ENCODE measurements at places on chromosomes 7 and 10. TPM values are rescaled to one million over a fixed set of nuclear protein-coding genes. Genes with fewer than 3 reads are reported as not detected.

Gene FAM241B
- total RNA-seq = 0.95 TPM

Gene CNPY1
- total RNA-seq = not detected

Gene LRRC17
- total RNA-seq = 5.8 TPM

- no peak for DNase-seq
- H3K36me3 ChIP-seq = no peaks in the 10 kb centered on the region
- no peak overlapping the region for H3K4me3 ChIP-seq
- H3K27me3 ChIP-seq = no peaks in the 10 kb centered on the region
- H3K27ac ChIP-seq = no peak overlapping the region
- peaks cover 4% of the 10 kb centered on the region for H3K4me1 ChIP-seq
Observed at GRCh38 chr10:77542710-77543259, 94.8 kb downstream of the KCNMA1 start.

DNA sequence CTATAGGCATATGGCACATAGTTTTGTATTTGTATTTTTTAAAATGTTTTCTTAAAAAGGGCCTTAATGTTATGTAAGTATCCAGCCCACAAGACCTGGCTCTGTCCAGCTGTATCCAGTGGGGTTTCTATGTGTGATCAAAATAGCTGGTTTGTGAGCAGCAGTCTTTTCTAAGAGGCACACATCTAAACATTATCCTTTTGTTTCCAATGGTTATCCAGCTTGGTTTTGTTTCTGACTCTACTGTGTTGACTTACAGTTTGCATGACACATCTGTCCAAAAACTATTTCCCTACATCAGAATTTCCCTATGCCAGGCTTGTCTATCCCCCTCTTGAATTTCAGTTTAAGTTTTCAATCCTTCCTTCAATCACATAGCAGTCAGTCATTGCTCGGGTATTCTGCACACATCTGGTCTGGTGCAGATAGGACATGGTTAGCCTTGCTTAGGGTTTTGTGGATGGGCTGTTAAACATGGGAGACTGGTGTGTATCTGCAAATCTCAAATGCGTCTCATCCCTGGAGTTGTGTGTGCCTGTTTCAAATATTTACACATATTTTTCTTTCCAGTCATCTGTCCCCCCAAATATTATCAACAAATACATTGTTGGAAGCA lies 104.2 kb downstream of the SAMD9 start:
- H3K4me1 ChIP-seq = peaks cover 27% of the 10 kb centered on the region
- H3K27me3 ChIP-seq = no peaks in the 10 kb centered on the region
- no peak for DNase-seq
- no peak overlapping the region for H3K27ac ChIP-seq
- no peaks in the 10 kb centered on the region for H3K36me3 ChIP-seq
- H3K4me3 ChIP-seq = no peak overlapping the region

- H3K4me1 ChIP-seq = no peaks in the 10 kb centered on the region
- no peaks in the 10 kb centered on the region for H3K36me3 ChIP-seq
- no peak overlapping the region for H3K27ac ChIP-seq
- H3K4me3 ChIP-seq = no peak overlapping the region
- no peak for DNase-seq
Observed at GRCh38 chr7:72123913-72124312, 288.2 kb downstream of the CALN1 start.

- peak overlapping the region; percentile 73 for H3K4me3 ChIP-seq
- H3K4me1 ChIP-seq = peaks cover 25% of the 10 kb centered on the region
- DNase-seq = peak; percentile 49
- H3K36me3 ChIP-seq = peaks cover under 1% of the 10 kb centered on the region
Observed at GRCh38 chr7:30594048-30594539, 584 bp upstream of the GARS1 start.

DNA sequence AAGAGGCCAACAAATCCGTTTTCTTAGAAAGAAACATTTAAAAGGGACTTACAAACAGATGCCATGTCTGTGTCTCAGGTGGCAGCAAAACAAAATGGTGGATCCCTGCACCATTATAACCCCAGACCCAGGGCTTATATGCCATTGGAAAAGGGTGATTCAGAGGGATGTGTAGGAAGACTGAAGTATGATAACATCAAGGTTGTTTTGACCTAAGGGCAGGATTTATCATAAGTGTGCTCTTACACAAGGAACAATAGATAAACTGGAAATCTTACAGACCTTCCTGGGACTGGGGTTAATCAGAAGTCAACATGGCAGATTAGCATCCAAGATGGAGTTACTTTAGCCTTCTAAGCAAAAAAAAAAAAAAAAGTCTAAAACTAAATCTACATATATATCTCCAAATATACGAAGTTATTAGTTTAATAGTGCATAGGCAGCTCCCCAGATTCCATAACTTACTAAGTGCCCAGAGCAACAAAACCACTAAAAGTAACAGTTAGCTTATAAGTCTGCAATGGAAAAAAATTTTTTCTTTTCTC lies 34.3 kb upstream of the WNT16 start:
- no peaks in the 10 kb centered on the region for H3K4me1 ChIP-seq
- H3K4me3 ChIP-seq = no peak overlapping the region
- no peaks in the 10 kb centered on the region for H3K27me3 ChIP-seq
- no peak overlapping the region for H3K27ac ChIP-seq
- no peak for DNase-seq
- no peaks in the 10 kb centered on the region for H3K36me3 ChIP-seq

DNA sequence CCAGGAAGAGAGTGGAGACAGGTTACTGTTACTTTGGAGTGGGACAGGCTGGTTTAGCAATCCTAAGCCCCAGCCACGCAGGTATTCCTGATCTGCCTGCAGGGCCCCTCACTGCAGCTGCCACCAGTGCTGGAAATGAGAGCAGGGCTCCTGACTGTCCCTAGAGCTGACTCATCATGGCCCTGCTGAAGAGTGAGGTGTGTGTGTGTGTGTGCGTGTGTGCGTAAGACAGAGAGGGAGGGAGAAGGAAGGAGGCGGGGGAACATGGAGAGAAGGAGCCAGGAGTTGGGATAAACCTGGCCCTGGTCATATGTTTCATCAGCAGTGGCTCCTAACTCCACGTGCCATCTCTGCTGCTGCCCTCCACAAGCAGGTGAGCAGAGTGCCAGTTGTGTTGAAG lies 3.6 kb downstream of the FOXI2 start:
- DNase-seq = no peak
- no peaks in the 10 kb centered on the region for H3K4me1 ChIP-seq
- H3K4me3 ChIP-seq = no peak overlapping the region
- H3K36me3 ChIP-seq = no peaks in the 10 kb centered on the region

- H3K27ac ChIP-seq = no peak overlapping the region
- no peaks in the 10 kb centered on the region for H3K4me1 ChIP-seq
- no peaks in the 10 kb centered on the region for H3K36me3 ChIP-seq
- no peak overlapping the region for H3K4me3 ChIP-seq
Observed at GRCh38 chr10:13390604-13391522, 42.8 kb upstream of the SEPHS1 start.
